ENCODE measurements at places on chromosomes 5 and 9. TPM values are rescaled to one million over a fixed set of nuclear protein-coding genes. Genes with fewer than 3 reads are reported as not detected.
A peak's percentile ranks its signal among the peaks of the same experiment; 100 is the strongest.

- no peaks in the 10 kb centered on the region for H3K36me3 ChIP-seq
- H3K27me3 ChIP-seq = no peaks in the 10 kb centered on the region
- no peak overlapping the region for H3K4me3 ChIP-seq
- H3K4me1 ChIP-seq = no peaks in the 10 kb centered on the region
Observed at GRCh38 chr5:25029004-25029403, 384.2 kb upstream of the CDH10 start.

GRCh38 chr5:172481011-172481800 is 26.9 kb upstream of the SH3PXD2B start:
- H3K36me3 ChIP-seq = no peaks in the 10 kb centered on the region
- H3K27me3 ChIP-seq = peaks cover 2% of the 10 kb centered on the region
- H3K4me1 ChIP-seq = no peaks in the 10 kb centered on the region
- H3K27ac ChIP-seq = no peak overlapping the region

DNA sequence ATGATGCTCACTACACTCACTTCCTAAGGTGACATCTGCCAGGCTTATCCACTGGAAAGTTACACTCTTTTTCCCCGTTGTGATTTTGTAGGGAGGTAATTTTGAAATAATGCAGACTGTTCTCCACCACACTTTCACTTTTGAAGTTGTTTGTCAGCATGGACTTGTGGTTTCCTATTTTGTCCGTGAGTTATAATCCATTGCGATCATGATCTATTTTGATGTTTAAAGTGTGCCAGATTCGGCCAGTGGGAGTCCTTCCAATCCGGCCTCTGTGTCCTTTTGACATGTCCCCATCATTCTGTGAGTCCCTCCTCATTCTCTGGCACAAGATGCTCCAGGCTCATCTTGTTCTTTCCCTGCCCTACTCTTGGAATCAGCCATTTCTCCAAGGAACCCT is 211.3 kb upstream of the KLF4 start:
- no peaks in the 10 kb centered on the region for H3K27me3 ChIP-seq
- no peak for DNase-seq
- H3K4me3 ChIP-seq = no peak overlapping the region
- no peaks in the 10 kb centered on the region for H3K4me1 ChIP-seq
- H3K27ac ChIP-seq = no peak overlapping the region

- H3K36me3 ChIP-seq = no peaks in the 10 kb centered on the region
- no peaks in the 10 kb centered on the region for H3K27me3 ChIP-seq
- H3K4me1 ChIP-seq = no peaks in the 10 kb centered on the region
Observed at GRCh38 chr5:136425921-136426320, 60.6 kb upstream of the TRPC7 start.

GRCh38 chr9:28503573-28503972 is 930.3 kb upstream of the C9orf72 start:
- H3K36me3 ChIP-seq = no peaks in the 10 kb centered on the region
- no peaks in the 10 kb centered on the region for H3K4me1 ChIP-seq
- no peak for DNase-seq
- no peak overlapping the region for H3K27ac ChIP-seq
- H3K4me3 ChIP-seq = no peak overlapping the region
- no peaks in the 10 kb centered on the region for H3K27me3 ChIP-seq

DNA sequence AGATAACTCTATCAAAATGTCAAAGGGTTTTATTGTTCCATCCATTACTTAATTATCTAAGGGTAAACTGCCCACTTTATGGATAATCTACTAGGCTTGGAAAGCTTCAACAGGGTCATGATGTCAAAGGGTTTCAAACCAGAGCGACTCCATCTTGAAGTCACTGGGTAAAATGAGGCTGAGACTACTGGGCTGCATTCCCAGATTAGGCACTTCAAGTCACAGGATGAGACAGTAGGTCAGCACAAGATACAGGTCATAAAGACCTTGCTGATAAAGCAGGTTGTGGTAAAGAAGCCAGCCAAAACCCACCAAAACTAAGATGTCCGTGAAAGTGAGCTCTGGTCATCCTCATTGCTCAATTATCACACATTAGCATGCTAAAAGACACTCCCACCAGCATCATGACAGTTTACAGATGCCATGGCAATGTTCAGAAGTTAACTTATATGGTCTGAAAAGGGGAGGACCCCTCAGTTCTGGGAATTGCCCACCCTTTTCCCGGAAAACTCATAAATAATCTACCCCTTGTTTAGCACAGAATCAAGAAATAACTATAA is 138.6 kb downstream of the GNAQ start:
- H3K4me1 ChIP-seq = peaks cover 31% of the 10 kb centered on the region
- no peak for DNase-seq
- H3K27ac ChIP-seq = no peak overlapping the region
- no peaks in the 10 kb centered on the region for H3K27me3 ChIP-seq

GRCh38 chr9:112809351-112809848 is 58.8 kb downstream of the SNX30 start:
- no peaks in the 10 kb centered on the region for H3K36me3 ChIP-seq
- DNase-seq = no peak
- H3K27me3 ChIP-seq = no peaks in the 10 kb centered on the region
- no peaks in the 10 kb centered on the region for H3K4me1 ChIP-seq

The SH3PXD2B gene
- total RNA-seq = 0.26 TPM

- no peak overlapping the region for H3K27ac ChIP-seq
- no peak overlapping the region for H3K4me3 ChIP-seq
- H3K36me3 ChIP-seq = no peaks in the 10 kb centered on the region
- H3K4me1 ChIP-seq = no peaks in the 10 kb centered on the region
- no peak for DNase-seq
Observed at GRCh38 chr5:113170707-113171106, 194.1 kb downstream of the DCP2 start.

- H3K27ac ChIP-seq = no peak overlapping the region
- H3K27me3 ChIP-seq = no peaks in the 10 kb centered on the region
- H3K36me3 ChIP-seq = no peaks in the 10 kb centered on the region
- H3K4me1 ChIP-seq = no peaks in the 10 kb centered on the region
Observed at GRCh38 chr5:137092831-137093230, 406.3 kb downstream of the SPOCK1 start.

DNA sequence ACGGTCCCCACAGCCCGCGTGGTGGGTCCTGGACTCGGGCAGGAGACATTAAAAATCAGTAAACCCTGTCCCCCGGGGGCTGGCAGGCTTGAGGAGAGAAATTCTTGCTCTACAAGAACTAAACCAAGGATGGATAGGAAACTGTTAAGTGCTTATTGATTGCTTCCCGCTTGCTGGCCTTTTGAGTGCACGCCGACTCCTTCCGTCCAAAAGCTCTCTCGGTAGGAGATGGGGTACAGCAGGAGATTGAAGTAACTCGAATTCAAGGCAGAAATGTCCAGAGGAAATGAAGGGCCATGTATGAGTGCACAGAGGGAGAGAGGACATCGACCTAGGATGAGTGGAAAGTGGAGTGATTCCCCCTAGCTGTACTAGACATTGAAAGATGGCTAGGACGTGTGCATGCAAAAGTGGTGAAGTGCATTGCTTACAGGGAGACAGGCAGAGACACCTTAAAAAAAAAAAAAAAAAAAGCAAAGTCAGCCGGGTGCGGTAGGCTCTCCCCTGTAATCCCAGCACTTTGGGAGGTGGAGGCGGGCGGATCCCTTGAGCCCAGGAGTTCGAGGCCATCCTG is 923 bp downstream of the RECK start:
- peaks cover 38% of the 10 kb centered on the region for H3K4me1 ChIP-seq
- peaks cover 2% of the 10 kb centered on the region for H3K36me3 ChIP-seq
- peak; percentile 2 for DNase-seq
- H3K4me3 ChIP-seq = peak overlapping the region; percentile 90
- peaks cover 17% of the 10 kb centered on the region for H3K27me3 ChIP-seq

DNA sequence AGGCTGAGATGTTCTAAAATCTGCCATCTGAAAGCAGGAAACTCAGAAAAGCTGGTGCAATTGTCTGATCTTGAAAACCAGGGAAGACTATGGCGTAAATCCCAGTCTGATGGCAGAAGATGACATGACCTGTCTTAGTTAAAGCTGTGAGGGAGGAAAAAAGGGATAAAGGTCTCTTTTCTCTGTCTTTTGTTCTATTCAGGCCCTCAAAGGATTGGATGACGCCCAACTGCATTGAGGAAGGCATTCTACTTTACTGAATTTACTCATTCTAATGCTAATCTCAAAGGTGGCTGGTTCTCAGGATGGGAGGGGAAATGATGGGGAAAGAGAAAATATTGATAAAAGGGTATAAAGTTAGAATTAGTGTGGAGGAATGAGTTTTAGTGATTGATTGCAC is 312.8 kb upstream of the CTNND2 start:
- no peaks in the 10 kb centered on the region for H3K27me3 ChIP-seq
- H3K27ac ChIP-seq = no peak overlapping the region
- no peaks in the 10 kb centered on the region for H3K4me1 ChIP-seq
- no peaks in the 10 kb centered on the region for H3K36me3 ChIP-seq
- DNase-seq = no peak

GRCh38 chr5:37696190-37697021 is 143.4 kb downstream of the GDNF start:
- peaks cover 3% of the 10 kb centered on the region for H3K36me3 ChIP-seq
- H3K4me3 ChIP-seq = no peak overlapping the region
- no peak for DNase-seq
- H3K27me3 ChIP-seq = no peaks in the 10 kb centered on the region

- no peak within 1 kb of the TSS for H3K27ac ChIP-seq
- H3K36me3 ChIP-seq = peaks cover 2% of the 10 kb centered on the region
- H3K4me1 ChIP-seq = peaks cover 18% of the 10 kb centered on the region
- H3K27me3 ChIP-seq = peaks cover 27% of the 10 kb centered on the region
- no peak for DNase-seq
Observed at GRCh38 chr5:7850395-7851239, at the start of gene CFAP90. CFAP90 (minus strand) TSS chr5:7851133; CDS start chr5:7851021, 112 bp downstream.

GRCh38 chr9:29176786-29177185 is 1603.5 kb upstream of the C9orf72 start:
- no peak overlapping the region for H3K27ac ChIP-seq
- H3K4me3 ChIP-seq = no peak overlapping the region
- no peaks in the 10 kb centered on the region for H3K4me1 ChIP-seq
- no peaks in the 10 kb centered on the region for H3K27me3 ChIP-seq
- H3K36me3 ChIP-seq = no peaks in the 10 kb centered on the region
- no peak for DNase-seq

The MYOT gene
- total RNA-seq = not detected

DNA sequence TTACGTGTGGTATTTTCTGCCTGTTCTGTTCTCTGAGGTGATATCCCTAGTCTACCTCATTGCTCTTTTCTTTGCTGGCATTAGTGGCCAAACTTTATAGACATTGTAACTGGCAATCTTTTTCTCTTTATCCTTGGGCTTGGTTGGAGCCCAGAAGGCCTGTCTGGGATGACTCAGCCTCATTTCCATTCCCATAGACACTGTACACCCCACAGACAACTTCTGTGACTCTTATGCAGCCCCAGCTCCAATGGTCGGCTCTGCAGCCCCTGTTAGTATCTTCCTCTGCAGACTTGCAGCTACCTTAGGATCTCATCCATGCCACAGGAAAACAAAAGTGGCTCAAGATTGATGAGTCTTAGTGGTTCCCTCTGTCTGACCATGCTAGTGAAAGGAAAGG is 79.8 kb downstream of the CFAP95 start:
- no peaks in the 10 kb centered on the region for H3K36me3 ChIP-seq
- peaks cover 8% of the 10 kb centered on the region for H3K4me1 ChIP-seq
- H3K27ac ChIP-seq = no peak overlapping the region
- H3K4me3 ChIP-seq = no peak overlapping the region
- DNase-seq = no peak

GRCh38 chr5:69335341-69335935 is 2.8 kb upstream of the CCDC125 start:
- H3K27me3 ChIP-seq = peaks cover 2% of the 10 kb centered on the region
- peaks cover 17% of the 10 kb centered on the region for H3K4me1 ChIP-seq
- peaks cover 4% of the 10 kb centered on the region for H3K36me3 ChIP-seq
- DNase-seq = no peak
- no peak overlapping the region for H3K4me3 ChIP-seq

DNA sequence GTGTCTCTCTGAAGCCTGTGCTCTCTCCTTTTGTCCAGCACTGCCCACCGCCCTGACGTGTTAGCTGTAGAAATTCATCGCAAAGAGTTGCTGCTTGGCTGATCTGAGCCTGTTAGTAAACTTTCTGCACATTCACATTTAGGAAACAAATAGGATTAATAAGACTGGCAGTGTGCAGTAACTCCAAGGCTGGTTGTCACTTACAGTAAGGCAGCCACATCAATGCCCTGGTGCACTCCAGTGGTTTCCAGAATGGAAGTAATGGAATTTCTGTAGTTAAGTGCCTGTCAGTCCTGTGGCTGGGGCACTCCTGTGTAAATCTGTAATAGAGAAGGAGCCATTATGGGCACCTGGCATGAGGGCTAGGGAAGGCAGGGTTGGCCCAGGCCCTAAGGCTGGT is 70.6 kb downstream of the DOCK2 start:
- H3K4me3 ChIP-seq = no peak overlapping the region
- no peak for DNase-seq
- peaks cover 24% of the 10 kb centered on the region for H3K4me1 ChIP-seq
- peaks cover 43% of the 10 kb centered on the region for H3K36me3 ChIP-seq
- peak overlapping the region; percentile 69 for H3K27ac ChIP-seq
- no peaks in the 10 kb centered on the region for H3K27me3 ChIP-seq

The GZMA gene
- total RNA-seq = 88.1 TPM

The TGFBI gene
- total RNA-seq = not detected

- peaks cover 72% of the 10 kb centered on the region for H3K4me1 ChIP-seq
- no peak for DNase-seq
- H3K36me3 ChIP-seq = peaks cover 73% of the 10 kb centered on the region
- H3K27ac ChIP-seq = peak overlapping the region; percentile 97
Observed at GRCh38 chr5:157186309-157187045, 5.8 kb downstream of the ITK start.

GRCh38 chr5:110439296-110439695 is 287.2 kb downstream of the TMEM232 start:
- no peak overlapping the region for H3K4me3 ChIP-seq
- H3K27me3 ChIP-seq = peaks cover 3% of the 10 kb centered on the region
- H3K36me3 ChIP-seq = no peaks in the 10 kb centered on the region
- no peaks in the 10 kb centered on the region for H3K4me1 ChIP-seq
- no peak overlapping the region for H3K27ac ChIP-seq

The PHF24 gene
- total RNA-seq = 0.08 TPM

DNA sequence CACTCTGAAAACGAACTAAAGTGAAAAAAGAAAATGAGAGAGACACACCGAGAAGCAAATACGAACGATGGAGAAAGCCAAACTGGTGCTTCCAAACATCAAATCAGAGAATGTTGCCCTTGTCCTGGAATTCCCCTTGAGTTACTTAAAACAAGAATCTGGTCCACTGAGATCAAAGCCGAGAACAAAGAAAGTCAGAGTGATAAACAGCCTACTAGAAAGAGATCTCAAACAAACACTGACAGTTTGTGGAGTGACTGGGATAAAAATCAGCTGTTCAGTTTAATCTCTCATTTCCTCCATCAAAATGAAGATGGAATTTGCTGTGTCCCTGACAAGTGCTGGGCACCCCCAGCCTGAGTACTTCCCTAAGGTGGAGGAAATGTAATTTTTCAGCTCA is 582.6 kb downstream of the NR2F1-AS1 start:
- no peak for DNase-seq
- H3K4me1 ChIP-seq = no peaks in the 10 kb centered on the region
- no peaks in the 10 kb centered on the region for H3K36me3 ChIP-seq
- peaks cover 1% of the 10 kb centered on the region for H3K27me3 ChIP-seq
- H3K4me3 ChIP-seq = no peak overlapping the region

- H3K4me3 ChIP-seq = no peak overlapping the region
- H3K27ac ChIP-seq = no peak overlapping the region
- H3K36me3 ChIP-seq = no peaks in the 10 kb centered on the region
- no peaks in the 10 kb centered on the region for H3K4me1 ChIP-seq
Observed at GRCh38 chr5:74109344-74109743, 483.3 kb downstream of the ARHGEF28 start.
